ENCODE measurements at places on chromosomes 11 and 22.

DNA sequence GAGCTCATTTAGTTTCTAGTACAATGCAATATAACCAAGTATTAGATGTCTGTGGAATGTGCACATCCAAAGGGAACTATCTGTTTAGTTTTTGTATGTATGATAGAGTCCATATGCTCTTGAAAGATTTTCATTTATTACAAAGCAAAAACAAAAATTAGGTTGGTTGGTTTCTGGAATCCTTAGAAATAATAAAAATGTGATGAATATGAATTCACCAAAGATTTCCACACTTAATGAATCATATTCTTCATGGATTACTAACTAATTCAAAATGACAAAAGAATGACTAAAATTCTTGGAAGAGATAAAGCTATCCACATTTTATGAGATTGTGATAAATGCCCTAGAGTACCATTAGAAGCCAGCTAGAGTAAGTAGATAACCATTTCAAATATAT, 261.1 kb downstream of the SBF2 start:
- DNase-seq = no peak

DNA sequence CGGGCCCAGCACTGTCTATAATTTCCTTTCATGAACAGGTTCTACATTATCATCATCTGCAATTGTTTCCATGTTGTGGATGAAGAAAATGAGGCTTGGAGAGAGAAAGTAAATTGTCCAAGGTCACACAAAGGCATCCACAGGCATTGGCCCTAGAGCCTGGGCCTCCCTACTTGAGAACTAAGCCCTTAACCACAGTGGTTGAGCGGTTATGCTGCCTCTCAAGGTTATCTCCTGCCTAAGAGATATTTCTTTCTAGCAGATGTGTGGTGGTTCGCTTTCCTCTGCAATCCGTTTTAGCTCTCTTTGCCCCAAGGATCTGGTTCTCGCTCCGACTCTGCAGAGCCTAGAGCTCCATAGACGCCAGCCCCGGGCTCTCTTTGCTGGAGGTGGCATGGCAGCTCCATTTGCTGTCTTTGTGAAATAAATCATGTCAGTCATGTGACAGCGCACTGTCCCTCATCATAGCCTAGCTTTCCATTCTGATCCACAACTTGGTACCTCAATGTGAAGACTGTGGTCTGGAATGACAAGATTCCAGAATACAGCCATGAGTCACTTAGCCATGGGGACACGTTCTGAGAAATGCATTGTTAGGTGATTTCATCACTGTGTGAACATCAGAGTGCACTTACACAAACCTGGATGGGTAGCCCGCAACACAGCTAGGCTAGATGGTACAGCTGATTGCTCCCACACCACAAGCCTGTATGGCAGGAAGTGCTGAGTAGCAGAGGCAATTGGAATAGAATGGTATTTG, 27.2 kb downstream of the RPS6KA4 start:
- DNase-seq = no peak

- no peak for DNase-seq
Measured at GRCh38 chr11:125429174-125429707, 66.8 kb downstream of the FEZ1 start.

DNA sequence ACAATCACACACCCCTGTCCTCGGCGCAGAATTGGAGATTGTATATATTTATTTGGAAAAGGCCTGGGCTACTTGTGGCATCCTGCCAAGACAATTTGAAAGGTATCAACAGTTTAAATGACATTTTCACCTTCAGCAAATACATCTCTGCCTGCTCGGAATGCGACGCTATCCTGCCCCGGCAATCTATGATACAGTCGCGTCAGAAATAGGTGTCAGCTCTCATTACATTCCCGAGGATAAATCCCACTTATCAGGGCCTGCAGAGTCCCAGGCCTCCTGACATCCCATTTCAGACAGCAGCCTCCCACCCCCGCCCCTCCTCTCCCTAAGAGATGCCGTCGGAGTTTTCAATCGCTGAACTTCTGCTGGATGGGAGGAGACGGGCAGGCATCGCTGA, 114.7 kb downstream of the BRD1 start:
- DNase-seq = no peak

GRCh38 chr11:86559311-86559945, 113.0 kb downstream of the ME3 start:
- DNase-seq = no peak

DNA sequence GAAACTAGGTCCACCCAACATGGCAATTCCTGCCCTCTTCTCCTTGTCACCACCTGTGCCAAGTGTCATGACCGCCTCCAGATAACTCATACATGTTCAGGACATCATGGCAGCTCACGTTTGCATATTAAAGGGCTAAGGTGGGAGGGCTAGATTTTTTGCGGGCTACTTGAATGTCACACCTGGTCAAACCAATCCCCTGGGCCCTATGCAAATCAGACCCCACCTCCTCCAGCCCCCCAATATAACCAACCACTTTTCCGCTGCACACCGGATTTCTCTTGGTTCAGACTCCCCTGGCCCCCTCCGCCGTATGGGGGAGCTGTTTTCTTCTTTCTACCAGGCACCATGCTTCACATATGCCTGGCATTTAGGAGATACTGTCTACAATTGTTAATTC, 12.6 kb downstream of the UPB1 start:
- DNase-seq = no peak

Measured in cortex of kidney (tissue), 1 donor.